ENCODE measurements at places on chromosomes 3 and 15.
A peak's percentile ranks its signal among the peaks of the same experiment; 100 is the strongest.

- no peak for DNase-seq
Observed at GRCh38 chr15:38049891-38050290, 115.5 kb downstream of the TMCO5A start.

GRCh38 chr3:164351131-164351530, 727.2 kb downstream of the SI start:
- no peak for DNase-seq

- DNase-seq = no peak
Observed at GRCh38 chr15:90002428-90002844, 1.3 kb downstream of the ZNF710 start.

DNA sequence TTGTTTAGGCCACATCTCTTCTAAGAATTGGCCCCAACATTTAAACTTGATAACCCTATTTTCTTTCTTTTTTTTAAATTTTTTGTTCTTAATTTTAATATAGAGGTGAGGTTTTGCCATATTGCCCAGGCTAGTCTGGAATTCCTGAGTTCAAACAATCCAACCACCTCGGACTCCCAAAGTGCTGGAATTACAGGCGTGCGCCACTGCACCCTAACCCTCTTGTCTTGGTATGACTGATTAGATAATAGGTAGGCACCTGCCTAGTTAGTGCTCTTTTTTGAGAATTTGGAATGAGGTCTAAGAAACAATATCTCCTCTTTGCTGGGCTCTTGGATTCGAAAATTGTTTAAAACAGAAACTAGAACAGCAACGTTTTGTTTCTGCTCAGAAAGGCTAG, 116.4 kb upstream of the GOLGA6L6 start:
- DNase-seq = no peak

DNA sequence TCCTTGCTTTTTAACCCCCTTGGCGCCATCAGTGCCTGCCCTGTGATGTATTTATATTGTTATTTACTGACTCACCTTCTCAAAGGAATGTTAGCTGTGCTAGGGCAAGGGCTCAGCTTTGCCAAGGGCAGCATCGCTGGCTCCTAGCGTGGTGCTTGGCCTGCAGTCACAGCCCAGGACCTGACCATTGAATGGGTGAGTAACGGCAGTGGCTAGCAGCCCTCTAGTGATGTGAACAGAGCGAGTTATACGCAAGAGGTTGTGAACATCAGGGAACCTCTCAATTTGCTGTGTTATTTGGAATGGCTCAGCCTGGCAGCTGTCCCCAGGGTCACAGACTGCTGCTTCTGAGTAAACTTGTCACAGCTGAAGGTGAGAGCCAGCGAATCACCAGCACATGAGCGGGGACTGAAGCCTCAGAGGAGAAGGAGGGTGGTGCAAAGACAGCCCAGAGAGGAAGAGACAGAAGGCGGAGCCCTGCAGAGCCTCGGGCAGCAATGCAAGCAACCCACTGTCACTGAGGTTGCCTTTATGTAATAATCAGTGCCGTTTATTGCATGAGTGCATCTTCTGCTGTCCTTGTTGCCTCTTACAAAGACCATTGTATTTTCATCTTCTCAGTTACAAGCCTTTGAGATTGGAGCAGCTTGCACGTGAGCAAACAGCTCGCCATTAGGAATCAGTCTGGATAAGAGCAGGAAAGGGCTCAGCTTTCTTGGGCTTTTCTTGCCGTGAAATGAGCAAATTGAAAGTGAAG, 158.3 kb downstream of the SLCO3A1 start:
- DNase-seq = no peak

DNA sequence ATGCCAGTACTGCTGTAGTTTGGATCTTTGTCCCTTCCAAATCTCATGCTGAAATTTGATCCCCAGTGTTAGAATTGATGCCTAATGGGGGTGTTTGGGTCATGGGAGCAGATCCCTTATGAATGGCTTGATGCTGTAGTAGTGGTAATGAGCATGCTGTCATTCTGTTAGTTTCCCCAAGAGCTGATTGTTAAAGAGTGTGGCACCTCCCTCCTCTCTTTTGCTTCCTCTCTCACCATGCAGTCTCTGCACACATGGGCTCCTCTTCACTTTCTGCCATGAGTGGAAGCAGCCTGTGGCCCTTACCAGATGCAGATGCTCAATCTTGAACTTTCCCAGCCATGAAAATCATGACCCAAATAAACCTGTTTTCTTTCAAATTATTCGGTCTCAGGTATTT, 141.3 kb upstream of the DPPA4 start:
- no peak for DNase-seq

GRCh38 chr15:68383161-68384074, 48.5 kb downstream of the ITGA11 start:
- DNase-seq = no peak

- no peak for DNase-seq
Observed at GRCh38 chr3:159346271-159346903, 544.5 kb downstream of the MFSD1 start.

DNA sequence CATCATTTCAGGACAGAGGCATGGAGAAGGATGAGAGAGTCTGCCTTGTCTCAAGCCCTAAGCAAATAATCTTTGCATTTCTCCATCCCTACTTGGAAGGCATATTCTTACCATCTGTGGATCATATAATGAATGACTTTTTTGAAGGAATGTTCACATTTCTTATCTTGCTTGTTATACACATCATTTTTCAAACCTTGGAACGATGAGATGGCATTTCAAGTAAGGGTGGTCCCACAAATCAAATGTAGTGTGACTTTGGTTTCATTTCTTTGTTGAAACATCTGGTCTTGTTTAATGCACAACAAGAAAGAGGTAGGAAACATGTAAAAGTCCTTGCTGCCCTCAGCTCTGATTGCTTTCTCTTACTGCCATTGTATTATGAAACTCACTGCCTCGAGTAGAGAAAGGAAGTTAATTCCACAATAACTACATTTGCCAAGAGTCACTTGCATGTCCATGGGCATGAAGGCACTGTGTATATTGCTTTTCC, 32.1 kb downstream of the RBMS3 start:
- no peak for DNase-seq

GRCh38 chr3:47978386-47978785, 37.8 kb downstream of the MAP4 start:
- DNase-seq = no peak

- no peak for DNase-seq
Observed at GRCh38 chr3:159795042-159795441, 193.6 kb upstream of the IL12A start.

- DNase-seq = no peak
Observed at GRCh38 chr15:51181905-51182304, 87.2 kb upstream of the TNFAIP8L3 start.

GRCh38 chr3:63966871-63967270, 54.7 kb upstream of the SCAANT1 start:
- no peak for DNase-seq

DNA sequence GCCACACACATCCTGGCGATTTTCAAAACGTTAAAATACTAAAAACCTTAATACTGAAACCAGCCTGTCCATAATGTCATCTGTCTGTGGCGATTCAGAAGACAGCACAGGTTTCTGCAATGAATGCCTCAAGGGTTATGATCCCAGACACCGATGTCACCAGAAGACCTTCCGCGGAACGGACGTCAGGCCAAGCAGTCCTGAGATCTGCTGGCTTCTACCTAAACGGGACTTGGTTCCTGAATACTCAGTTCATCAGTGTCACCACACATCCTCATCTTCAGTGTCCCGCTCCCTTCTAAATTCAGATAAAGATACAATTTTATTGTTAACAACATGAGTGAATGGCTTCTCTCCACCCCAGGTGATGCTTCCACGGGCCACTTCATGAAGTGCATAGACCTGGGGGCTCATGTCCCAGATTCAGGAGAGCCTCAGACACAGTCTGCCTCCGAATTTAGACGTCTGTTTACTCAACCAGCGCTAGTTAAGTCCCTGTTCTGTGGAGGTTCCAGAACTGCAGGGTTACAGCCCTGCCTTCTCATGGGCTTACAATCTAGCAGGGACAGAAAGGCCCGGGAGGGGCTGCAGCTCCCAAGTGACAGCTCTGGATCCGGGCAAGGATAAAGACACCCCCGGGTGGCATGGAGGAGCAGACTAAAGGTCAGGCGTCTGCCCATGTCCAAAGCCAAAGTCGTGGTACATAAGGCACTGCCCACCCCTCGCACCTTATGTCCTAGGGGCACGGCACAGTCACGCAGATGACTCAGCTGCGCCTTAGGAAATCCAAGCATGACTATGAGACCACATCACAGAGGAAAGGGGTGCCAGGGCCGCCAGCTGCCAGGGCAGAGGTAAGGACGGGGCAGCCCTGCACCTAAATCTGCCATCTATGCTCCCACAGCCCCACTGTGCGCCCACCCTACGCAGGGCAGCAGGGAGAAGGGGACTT, 75.9 kb downstream of the VGLL4 start:
- DNase-seq = no peak

DNA sequence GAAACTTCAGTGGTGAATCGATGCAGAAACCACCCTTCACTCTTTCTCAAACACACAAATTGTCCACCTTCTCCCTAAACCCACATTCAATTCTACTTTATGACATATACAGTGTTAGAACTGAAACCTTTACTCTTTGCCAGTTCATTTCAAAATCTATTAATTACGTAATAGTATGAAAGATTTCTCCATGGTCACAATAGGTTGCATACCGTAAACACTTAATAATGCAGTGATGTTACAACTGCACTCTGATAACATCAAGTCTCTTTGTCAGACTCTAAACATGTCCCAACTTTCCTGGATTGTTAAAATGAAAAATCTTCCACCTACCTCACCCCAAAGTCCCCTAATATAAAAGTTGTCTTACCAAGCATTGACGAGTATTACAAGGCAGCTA, 111.8 kb upstream of the PROK2 start:
- no peak for DNase-seq

DNA sequence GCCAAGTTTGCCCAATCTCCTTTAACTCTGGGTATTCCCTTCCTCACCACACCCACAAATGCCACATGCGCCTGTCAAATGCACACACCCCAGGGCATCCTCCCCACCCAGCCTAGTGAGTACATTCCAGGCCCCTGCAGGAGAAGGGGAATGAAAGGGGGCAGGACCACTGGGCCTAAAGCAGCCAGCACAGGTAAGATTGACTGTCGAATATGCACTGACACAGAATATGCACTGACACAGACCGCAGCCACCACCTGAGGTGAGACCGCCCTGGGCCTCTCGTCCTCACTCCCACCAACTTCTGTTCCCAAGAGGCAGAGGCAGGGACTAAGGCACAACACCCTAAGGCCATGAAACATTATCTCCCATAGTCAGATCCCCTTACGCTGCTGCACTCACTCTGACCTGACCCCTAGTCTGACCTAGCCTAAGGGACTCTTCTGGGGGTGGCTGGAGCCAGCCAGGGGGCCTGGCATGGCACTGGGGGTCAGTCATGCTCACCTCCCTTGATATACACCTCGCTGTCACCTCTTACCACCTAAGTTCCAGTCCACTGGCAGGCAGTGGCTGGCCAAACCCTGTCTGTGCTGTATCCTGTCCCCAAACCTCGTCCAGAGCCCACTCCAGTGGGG, 10.8 kb downstream of the AP3B2 start:
- no peak for DNase-seq

DNA sequence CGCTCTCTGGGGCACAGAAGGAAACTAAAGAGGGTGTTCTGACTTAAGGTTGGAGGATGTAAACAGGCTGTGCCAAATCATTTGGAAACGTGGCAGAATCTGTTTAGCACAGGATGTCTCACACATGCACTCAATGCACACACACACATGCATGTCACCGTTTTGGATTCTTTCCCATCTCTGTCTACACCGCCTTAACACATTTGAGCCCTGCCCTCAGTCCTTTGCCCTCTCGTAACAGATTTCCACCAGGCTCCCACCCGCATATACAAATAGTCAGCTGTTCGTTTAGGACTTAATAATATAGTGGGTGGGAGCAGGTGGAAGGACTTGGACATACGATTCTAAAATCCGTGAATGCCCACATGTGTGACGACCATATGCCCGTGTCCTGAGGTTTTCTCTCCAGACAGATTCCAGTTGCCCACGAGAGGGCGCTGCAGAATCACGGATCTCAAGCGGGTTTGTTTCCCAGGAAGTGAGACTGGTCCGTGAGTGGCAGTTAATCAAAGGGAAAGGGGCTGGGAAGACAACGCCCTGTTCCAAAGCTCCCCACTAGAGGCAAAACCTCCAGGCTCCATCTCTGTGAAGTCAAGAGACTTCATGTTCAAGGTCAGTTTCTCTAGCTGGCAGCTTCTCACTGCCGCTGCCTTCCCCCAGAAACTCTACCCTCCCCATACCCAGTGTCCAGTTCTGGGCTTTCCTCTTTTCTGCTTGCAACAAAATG, 44.5 kb downstream of the NOX5 start:
- DNase-seq = peak; percentile 88

- DNase-seq = no peak
Observed at GRCh38 chr3:133457025-133457424, 57.2 kb downstream of the BFSP2 start.

DNA sequence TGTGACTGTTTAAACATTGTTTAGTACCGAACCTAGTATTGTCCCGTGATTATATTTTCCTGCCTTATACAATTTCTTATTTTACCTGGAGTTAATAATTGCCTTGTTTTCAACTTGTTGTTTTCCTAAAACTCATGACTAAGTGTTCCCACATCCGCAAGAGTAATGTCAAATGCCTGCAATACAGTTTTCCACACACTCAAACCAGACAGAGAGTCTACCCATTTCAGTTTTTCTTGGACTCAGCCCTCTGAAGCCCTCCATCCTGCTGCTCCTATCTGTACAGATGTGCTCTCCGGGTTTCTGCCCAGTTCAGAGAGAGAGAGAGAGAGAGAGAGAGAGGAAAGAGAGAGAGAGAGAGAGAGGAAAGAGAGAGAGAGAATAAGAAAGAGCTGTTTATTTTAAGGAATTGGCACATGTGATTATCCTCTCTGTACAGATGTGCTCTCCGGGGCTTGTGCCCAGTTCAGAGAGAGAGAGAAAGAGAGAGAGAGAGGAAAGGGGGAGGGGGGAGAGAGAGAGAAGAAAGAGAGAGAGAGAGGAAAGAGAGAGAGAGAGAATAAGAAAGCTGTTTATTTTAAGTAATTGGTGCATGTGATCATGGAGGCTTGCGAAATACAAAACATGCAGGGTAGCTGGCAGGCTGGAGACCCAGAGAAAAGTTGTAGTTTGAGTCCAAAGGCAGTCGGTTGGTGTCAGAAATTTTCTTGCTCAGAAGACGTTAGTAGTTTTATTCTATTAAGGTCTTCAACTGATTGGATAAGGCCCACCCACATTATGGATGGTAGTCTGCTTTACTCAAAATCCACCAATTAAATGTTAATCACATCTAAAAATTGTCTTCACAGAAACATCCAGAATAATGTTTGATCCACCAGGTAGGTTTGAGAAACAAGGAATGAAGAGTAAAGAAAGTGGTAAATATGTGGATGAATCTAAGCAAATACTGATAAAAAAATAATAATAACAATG, 104.1 kb upstream of the GOLGA8J start:
- no peak for DNase-seq

DNA sequence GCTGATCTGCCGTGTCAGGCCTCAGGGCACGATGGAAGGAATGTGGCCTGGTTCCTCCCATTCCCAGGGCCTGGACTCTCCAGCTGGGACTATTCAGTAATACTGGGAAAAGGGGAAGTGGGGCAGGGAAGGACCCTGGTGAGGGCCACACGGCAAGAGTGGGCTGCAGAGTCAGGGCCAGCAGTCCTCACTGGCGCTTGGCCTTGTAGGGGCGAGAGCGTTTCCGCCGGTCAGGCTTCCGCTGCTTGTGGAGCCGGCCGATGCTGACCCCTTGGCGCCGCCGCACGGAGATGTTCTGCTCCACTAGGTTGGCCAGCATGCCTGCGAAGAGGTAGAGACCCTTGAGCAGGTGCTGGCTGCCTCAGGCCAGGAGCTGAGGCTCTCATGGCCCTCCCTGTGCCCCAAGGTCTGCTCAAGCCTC, 42.8 kb downstream of the SEMA3G start:
- DNase-seq = no peak

GRCh38 chr3:45554006-45554666, 40.4 kb upstream of the LIMD1 start:
- DNase-seq = peak; percentile 6
